ENCODE measurements at places on chromosomes 7 and 10. TPM values are rescaled to one million over a fixed set of nuclear protein-coding genes. Genes with fewer than 3 reads are reported as not detected.

GRCh38 chr7:93046641-93047040 is 71.1 kb downstream of the SAMD9 start:
- H3K27me3 ChIP-seq: no peaks in the 10 kb centered on the region
- H3K4me1 ChIP-seq: no peaks in the 10 kb centered on the region
- no peaks in the 10 kb centered on the region for H3K36me3 ChIP-seq
- no peak for DNase-seq
- H3K4me3 ChIP-seq: no peak overlapping the region

- no peaks in the 10 kb centered on the region for H3K4me1 ChIP-seq
- no peaks in the 10 kb centered on the region for H3K27me3 ChIP-seq
- DNase-seq: no peak
- no peak overlapping the region for H3K27ac ChIP-seq
- H3K4me3 ChIP-seq: no peak overlapping the region
- no peaks in the 10 kb centered on the region for H3K36me3 ChIP-seq
Measured at GRCh38 chr10:16742165-16742960, 74.9 kb downstream of the RSU1 start.

The EZH2 gene
- 3.6 TPM for total RNA-seq

DNA sequence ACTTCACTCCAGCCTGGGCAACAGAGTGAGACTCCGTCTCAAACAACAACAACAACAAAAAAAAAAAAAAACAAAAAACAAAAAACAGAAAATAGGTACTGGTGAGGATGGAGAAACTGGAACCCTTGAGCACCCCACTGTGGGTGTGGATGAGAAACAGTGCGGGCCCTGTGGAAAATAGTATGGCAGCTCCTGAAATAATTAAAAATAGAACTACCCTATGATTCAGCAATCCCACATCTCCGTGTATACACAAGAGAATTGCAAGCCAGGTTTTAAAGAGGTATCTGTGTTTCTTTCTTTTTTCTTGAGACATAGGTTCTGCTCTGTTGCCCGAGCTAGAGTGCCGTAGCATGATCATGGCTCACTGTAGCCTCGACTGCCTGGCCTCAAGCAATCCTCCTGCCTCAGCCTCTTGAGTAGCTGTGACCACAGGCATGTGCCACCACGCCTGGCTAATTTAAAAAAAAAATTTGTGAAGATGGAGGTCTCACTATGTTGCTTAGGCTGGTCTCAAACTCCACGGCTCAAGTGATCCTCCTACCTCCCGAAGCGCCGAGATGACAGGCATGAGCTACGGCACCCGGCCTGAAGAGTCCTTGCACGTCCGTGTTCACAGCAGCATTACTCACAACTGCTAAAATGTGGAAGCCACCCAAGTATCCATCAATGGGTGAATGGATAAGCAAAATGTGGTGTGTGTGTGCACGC is 39.5 kb downstream of the EBF3 start:
- H3K36me3 ChIP-seq: no peaks in the 10 kb centered on the region
- H3K4me1 ChIP-seq: no peaks in the 10 kb centered on the region
- no peak overlapping the region for H3K4me3 ChIP-seq

The UBTD1 gene
- total RNA-seq: 4.2 TPM

- no peak overlapping the region for H3K4me3 ChIP-seq
- no peak for DNase-seq
- H3K4me1 ChIP-seq: no peaks in the 10 kb centered on the region
- H3K27ac ChIP-seq: no peak overlapping the region
Measured at GRCh38 chr7:147498081-147498480, 1092.5 kb upstream of the C7orf33 start.

DNA sequence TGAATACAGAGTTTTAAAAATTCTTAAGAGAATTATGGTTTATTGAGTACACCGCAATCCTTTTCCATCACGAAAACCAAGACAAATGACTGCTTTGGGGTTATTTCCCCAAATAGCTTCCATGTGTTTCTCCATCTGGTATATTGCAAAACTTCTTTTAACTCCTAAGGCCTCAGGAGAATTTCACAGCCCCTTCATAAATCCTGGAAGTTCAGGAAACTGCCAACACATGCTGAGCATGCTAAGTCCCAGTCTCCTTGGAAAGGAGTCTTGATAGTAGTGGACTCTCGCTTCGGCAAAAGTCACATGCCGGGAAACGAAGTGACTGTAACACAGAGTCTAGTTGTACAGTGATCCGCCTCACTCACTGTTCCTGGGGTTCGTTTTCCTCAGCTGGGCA is 88.1 kb upstream of the RSU1 start:
- H3K27me3 ChIP-seq: no peaks in the 10 kb centered on the region
- no peaks in the 10 kb centered on the region for H3K36me3 ChIP-seq
- no peak for DNase-seq
- no peaks in the 10 kb centered on the region for H3K4me1 ChIP-seq
- no peak overlapping the region for H3K27ac ChIP-seq

The CYCS gene
- total RNA-seq: 30.9 TPM

GRCh38 chr10:86603256-86603655 is 51.1 kb upstream of the OPN4 start:
- DNase-seq: no peak
- no peak overlapping the region for H3K4me3 ChIP-seq
- H3K36me3 ChIP-seq: no peaks in the 10 kb centered on the region
- H3K27me3 ChIP-seq: no peaks in the 10 kb centered on the region
